NCI-H1092 (cell line): ENCODE measurements at places on chromosomes 4 and X.

- DNase-seq = peak; percentile 14
Observed at GRCh38 chr4:76306882-76307659, 538 bp downstream of the STBD1 start.

DNA sequence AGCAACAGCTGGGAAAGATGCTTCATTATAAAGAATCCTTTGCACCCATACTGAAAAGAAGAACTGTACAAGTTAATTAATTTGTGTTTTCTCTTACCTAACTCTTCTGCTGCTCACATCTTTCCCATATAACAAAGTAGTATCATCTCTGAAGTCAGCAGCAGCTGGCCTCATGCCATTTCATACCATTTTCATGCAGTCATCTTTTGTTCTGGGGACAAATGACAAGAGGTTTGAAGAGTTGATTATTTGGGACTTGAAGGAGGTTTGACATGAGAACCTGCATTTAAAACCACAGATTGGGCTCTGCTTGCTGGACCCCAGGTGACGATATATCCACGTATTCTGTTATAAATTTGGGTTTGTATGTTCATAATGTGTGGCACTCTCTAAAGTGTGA, 430.3 kb downstream of the SPRY1 start:
- no peak for DNase-seq

DNA sequence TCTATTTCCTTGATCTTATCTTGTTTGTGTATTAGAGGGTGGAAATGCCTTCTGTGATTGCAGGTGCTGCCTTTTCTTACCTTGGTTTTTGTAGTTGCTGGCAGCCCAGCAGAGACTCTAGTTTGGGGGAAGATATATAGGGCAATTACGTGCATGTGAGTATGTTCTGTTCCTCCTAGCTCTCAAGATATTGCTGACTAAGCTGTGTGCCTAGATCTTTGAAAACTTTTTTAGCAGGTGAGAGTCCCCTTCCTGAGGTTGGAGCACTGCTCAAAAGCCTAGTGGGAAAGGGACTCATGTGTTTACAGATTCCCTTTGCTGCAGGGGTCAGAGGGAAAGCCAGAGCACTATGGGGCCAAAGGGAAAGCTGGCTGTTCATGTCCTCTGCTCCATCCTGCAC, 136.1 kb downstream of the VSIG4 start:
- no peak for DNase-seq

- no peak for DNase-seq
Observed at GRCh38 chr4:184262901-184263300, 45.2 kb upstream of the ENPP6 start.

DNA sequence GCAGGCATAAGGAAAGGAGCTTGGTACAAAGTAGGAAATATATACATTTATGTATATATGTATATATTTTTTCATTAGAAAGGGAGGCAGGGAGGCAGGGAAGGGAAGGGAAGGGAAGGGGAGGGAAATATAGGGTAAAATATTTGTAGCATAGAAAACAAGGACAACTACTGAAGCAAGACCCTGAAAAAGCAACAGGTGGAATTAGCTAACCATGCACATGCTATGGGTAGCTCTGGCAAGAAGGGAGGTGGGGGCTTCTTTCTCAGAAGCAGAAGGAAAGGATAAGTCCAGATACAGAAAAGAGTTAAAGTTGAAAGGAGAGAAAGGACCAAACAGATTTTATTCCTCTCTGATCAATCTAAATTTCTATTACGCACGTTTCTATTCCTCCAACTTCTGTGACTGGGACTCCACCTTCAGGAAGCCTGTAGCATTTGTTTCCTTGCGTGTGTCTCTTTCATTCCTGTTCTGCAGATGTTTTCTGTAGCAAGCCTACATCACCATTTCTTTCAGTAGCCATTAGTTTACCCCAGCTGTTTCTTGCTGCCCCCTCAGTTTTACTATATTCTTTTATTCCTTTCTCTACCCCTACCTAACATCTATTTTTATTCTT, 82.9 kb downstream of the OR13H1 start:
- no peak for DNase-seq
